Femur (tissue), 1 donor: ENCODE measurements at places on chromosomes 2 and 18.

DNA sequence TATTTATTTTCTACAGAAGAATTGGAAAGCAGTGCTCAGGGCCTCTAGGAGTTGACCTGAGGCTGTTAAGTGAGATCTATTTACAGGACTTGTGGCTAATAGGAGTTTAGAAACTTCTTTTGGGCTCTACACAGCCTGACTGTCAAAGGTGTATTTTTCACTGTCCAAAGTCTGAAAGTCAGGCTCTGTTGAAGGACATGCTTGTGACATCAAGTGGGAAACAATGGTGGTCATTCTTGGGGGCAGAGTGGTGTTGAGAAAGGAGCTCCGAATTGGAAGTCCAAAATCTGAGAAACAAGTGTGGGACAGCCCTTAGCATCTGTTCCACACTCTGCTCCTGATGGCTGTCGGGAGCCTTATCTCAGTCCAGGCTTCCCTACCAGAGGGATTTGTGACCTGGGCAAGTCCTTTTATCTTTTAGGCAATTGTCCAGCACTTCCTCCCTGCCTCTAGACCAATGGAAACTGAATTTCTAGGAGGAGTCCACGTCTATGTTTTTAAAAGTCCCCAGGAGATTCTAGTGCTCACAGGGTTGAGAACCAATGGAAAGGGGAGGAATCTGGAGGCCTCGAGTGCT lies 76.4 kb downstream of the LIPG start:
- no peak for DNase-seq

GRCh38 chr2:168514692-168515091 lies 58.6 kb downstream of the CERS6 start:
- DNase-seq: no peak

- peak; percentile 39 for DNase-seq
These were observed 165.2 kb downstream of the TMEM200C start for GRCh38 chr18:5729983-5730699.

- peak; percentile 78 for DNase-seq
These were observed 7.6 kb downstream of the ZFP36L2 start for GRCh38 chr2:43218702-43219382.

DNA sequence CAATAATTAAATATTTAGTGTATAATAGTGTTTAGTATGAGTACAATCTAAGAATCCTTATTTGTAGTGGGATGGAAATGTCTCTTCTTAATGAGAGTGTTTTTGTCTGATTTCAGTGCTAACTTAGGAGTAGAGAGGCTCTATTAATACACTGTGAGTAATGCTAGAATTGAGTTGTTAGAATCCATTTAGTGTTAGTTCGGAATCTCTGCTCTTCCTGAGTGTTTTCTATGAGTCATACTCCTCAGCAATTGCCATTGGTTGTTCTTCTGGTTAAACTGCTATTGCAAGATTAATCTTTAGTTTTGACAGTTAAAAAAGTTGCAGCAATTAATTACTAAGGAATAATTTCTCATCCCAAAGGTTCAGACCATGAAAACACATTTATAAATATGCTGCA lies 828.6 kb upstream of the POU3F3 start:
- no peak for DNase-seq

GRCh38 chr2:177929662-177930522 lies 142.7 kb downstream of the PDE11A start:
- no peak for DNase-seq

GRCh38 chr2:133718688-133719201 lies 150.5 kb upstream of the NCKAP5 start:
- peak; percentile 41 for DNase-seq

GRCh38 chr18:36470896-36471295 lies 173.4 kb downstream of the FHOD3 start:
- DNase-seq: no peak

DNA sequence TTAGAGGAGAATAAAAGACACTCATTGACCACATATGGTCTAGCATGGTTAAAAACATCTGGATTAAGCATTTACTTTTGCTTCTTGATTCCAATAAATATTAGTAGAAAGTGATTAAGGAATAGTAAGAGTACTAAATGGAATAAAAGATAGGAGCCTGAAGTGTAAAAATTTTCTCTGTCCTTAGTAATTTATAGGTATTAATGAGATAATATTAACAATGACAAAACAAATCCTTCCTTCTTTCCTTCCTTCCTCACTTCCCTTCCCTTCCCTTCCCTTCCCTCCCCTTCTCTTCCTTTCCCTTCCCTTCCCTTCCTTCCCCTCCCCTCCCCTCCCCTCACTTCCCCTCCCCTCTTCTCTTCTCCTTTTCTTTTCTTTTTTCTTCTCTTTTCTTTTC lies 797.5 kb upstream of the NRXN1 start:
- DNase-seq: no peak

DNA sequence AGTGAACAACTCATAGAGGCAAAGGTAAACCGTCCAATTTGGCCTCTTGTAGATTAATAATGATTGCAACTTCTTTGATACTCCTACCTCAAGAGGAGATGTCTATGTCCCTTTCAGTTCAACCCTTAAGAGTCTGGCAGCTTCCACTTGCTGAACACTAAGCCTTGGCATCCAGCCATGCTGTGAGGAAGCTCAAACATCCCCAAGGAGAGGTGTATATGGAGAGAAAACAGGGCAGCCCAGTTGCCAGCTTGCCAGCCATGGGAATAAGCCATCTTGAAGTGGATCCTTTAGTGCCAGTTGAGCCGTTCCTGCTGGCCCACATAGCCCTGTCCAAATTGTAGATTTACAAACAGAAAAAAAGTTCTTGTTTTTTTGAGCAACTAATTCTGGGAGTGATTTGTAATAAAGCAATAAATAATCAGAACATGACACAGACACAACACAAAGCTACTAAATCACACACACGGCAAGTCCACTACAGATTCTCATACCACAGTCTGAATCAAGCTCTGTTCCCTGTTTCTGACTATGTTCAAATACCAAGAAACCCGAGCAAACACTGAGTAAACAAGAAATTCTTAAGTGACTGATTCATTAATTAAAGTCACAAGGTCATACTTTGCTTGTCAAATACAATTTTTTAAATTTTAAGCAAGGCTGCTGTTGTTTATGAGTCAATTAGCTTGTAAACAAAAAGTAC lies 96.1 kb downstream of the PID1 start:
- DNase-seq: no peak

DNA sequence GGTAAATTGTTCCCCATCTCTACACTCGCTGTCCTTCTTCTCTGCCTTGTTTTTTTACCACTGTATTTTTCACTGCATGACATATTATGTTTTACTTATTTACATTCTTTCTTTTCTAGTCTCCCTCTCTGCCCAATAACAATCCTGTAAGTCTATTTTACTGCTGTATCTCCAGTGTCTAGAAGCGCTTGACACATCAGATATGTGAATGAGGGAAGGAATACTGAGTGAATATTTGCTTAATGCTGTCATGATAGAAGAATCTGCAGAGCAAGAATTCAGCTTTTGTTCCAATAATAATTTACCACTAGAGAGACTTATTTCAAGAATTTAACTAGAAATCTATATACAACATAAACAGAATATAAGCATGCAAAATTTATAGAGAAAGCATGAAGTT lies 99.5 kb downstream of the GALNT13 start:
- DNase-seq: no peak

GRCh38 chr2:148643421-148643820 lies 1.1 kb upstream of the EPC2 start:
- DNase-seq: no peak

- no peak for DNase-seq
These were observed 36.0 kb upstream of the IKZF2 start for GRCh38 chr2:213187386-213187785.

DNA sequence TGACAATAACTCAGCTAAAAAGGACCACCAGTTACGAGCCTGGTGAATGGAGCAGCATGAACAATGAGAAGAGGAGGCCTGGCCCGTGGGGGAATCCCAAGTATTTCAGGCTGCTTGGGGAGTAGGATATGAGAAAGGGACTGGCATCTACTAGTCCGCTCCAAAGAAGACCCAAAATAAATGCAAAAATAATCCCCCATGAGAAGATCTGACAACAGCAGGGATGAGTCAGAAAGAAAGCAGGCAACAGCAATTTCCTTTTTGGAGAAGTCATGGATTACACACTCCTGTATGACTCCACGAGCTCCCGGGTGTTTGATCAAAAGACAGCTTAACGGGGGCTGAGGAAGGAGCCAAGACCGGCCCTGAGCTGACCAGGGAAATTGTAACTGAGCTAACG lies 111.4 kb downstream of the SOX11 start:
- no peak for DNase-seq

GRCh38 chr2:73920577-73921545 lies 5.8 kb upstream of the DGUOK start:
- DNase-seq: no peak
